ENCODE measurements at places on chromosomes 5 and 9.

- peak; percentile 23 for DNase-seq
Observed at GRCh38 chr5:140868721-140869554, at the start of gene PCDHA11. TSS of gene PCDHA11 (plus strand) at chr5:140868957. CDS start at chr5:140869104, 147 bp downstream.

DNA sequence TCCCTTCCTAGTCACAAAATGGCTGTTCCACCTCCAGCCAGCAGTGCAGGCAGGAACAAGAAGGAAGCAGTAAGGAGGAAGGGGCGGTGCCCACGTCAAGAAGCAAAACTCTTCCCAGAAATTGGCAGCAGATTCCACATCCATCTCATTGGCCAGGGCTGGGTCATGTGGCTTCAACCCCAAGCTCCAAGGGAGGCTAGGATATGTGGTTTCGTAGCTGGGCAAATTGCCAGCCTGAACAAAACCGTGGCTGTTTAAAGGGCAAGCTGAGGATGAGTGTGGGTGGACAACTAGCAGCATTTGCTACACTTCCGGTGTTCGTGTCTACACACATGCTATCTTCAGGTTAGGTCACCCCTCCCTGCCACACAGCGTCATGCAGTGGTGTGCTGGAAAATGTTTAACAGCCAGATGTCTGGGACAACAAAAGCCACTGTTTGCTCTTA, 92.1 kb upstream of the MAP1B start:
- DNase-seq, result peak; percentile 31

DNA sequence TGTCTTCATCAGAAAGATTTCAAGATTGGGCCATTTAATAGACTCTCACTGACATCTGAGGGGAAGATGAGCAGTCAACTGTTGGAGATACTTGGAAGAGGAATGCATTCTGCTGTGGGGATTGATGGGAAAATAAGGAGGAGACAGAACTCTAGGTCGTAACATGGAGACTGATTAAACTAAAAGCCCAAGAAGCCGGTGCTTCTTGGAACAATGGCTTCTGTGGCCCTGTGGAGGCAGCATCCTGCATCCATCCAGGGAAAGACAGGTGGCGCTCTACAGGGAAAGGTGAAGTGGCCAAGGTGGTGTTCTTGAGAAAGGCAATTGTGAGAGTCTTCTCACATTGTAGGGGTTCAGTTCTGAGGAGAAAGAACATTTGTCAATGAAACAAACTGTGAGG, 31.3 kb downstream of the ZFAND5 start:
- no peak for DNase-seq

- DNase-seq, result no peak
Observed at GRCh38 chr5:77841616-77842015, 65.5 kb upstream of the TBCA start.

DNA sequence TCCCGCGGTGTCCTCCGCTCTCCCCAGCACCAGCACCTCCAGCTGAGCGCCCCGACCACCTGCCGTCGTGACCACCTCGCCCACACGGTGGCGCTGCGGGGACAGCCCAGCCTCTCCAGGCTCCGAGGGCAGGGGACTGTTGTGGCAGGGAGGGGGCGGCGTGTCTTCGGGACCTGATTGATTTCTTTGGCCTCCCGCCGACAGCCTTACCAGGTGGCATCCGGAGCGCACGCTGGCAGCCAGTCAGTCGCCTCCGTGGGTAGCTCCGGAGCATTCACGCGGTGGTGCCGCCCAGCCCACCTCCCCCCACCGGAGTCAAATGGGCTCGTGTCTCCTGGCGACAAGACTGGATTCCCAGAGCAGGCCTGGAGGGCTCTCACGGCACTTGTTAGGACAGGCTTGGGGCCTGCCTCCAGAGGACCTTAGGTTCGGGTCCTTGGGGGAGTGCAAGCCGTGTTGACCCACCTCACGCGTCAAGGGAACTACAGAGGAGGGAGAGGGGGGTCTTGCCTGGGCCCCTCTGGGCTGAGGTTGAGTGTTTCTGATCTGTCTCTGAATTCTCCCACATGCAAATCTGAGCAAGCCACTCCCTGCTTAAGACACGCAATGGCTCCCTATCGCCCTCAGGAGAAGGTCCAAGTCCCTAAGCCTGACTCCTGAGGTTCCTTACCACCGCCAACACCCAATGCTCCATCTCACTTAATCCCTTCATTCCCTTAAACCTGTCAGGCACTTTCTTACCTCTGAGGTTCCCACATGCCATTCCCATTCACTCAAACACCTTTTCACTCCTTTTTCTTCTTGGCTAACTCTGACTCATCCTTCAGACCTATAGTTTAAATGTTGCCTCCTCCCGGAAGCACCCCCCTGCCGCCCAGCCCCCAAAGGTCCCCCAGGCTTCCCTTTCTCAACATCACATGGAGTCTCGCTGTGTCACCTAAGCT, 51.2 kb upstream of the GGTA1 start:
- peak; percentile 91 for DNase-seq

- DNase-seq, result peak; percentile 32
Observed at GRCh38 chr5:32475334-32476097, 31.0 kb upstream of the ZFR start.

DNA sequence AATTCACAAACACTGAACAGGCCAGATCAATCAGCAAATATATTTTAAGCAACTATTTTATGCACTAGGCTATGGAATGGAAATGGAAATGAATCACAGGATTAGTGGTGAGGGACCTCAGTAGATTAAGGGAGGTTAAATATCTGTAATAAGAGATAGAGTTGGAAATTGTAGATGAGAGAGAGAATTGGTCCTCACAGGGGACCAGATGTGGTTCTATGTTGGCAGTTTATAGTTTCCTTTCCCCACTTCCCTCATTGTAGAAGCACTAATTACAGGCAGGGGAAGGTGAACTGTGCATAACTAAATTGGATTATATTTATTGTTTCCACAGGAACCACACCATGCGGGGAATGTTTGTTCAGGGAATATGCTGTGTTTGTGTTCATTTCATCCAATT, 496.2 kb downstream of the ARHGEF28 start:
- no peak for DNase-seq

DNA sequence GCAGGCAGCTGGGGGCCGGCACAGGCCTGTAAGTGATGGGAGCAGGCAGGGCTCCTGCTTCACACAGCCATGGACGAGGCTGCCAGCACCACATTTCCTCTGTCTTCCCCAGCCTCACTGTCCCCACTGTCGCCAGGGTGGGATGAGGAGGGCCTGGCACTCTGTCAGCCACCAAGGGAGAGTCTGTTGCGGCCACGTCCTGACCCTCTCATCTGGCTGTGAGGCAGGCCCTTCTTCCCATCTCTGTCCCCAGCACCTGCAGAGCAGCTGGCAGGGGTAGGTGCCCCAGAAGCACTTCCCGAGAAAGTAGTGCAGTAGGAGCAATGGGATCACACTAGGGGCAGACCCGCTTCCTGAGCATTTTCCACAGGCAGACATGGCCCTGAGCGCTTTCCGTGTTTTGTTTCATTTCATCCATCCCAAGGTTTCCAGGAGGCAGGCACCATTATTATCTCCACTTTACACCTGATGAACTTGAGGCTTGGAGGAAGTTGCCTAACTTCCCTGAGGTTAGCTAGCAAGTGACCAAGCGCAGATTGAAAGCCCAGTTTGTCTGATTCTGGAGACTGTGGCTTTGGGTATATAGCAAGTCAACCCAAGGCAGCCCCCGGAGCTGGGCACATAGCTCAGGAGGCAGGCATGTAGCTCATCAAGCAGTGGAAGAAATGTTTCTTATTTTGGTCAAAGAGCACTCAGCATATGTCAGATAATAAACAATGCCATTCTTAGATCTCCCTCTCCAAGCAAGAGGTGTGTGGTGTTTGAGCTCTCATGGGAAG, 202.4 kb downstream of the DAB2IP start:
- no peak for DNase-seq

GRCh38 chr9:118439441-118439840, 735.2 kb downstream of the TLR4 start:
- DNase-seq, result no peak

GRCh38 chr5:78534905-78535200, 113.7 kb downstream of the LHFPL2 start:
- DNase-seq, result no peak

DNA sequence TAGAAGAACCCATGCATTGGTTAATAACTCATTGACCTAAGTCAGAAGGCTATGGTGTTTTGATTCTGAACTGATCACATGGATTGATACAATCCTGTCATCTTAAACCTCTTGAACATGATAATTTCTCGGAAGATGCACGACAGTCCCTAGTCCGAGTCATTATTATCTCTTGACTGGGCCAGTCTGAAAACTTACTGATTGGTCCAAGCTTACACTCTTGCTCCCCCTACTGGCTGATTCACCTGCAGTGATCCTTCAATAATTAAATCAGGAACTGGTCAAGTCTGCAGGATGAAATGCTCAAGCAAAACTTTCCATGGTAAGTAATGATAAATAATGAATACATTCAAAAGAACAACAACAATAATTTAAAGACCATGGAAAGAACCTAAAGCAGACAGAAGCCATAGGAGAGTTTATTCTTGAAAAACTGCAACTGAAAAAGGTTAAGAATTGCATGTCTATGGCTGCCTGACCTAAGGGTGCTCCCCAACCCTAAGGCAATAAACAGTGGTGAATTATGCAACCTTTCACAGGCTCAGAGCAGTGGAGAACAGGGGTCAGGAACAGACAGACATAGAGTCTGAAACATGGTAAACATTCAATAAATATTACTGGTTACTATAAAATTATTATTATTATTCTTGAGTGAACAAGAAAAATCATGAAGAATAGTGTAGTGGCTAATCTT, 79.3 kb downstream of the BRINP1 start:
- DNase-seq, result peak; percentile 81

DNA sequence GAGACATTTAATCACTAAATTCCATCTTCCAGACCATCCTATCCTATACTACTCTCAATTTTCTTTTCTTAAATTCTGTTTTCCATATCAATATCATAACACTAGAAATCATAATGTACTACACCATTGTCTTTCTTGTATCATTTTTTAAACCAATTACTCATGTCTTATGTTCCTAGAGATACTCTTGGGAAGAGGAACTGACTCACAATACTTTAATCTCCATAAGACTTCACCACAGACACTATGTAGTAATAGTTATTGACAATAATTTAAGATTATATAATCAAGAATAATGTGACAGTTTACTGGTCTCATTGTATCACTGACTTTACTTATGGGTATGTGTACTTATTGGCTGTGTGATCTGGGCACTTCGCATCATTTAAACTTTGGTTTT, 43.8 kb downstream of the PCDHGC5 start:
- no peak for DNase-seq

- DNase-seq, result peak; percentile 60
Observed at GRCh38 chr5:53167836-53168235, 58.3 kb upstream of the MOCS2 start.

DNA sequence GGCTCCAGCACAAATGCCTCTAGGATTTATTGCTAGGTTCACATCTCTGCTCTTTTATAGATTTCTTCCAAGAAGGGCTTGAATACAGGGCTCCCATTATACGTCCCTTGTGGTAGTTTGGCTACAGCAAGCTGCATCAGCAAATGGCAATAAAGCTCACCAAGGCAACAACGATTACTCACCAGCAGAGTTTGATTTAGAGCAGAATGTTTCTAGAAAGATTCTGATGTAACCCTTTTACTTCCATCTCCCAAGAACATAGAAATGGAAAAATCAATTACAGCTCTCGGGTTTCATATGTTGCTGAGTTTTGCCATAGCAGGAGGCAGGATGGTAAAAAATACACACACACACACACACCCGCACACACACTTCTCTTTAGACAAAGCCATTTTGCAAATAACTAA, 124.2 kb upstream of the TNPO1 start:
- DNase-seq, result peak; percentile 48

- no peak for DNase-seq
Observed at GRCh38 chr5:63211448-63212132, 633.0 kb downstream of the LRRC70 start.

DNA sequence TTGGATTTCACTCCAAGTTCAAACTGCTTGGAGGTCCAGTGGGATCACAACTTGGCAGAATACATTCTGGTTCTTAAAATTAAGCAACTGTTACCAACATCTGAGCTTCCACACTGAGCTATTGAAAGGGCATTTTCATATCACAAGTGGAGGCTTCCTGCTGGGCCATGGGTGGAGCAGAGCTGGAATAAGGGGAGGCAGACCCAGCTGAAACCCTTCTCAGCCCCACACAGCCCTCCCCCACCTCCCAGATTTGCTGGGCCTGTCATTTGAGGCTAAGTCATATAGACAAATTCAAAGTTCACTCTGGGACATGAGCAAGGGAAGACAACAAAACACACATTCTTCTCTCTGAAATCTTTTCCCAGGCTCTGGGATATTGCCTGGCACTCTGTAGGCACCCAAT, 79.9 kb downstream of the ACTL7B start:
- peak; percentile 82 for DNase-seq

DNA sequence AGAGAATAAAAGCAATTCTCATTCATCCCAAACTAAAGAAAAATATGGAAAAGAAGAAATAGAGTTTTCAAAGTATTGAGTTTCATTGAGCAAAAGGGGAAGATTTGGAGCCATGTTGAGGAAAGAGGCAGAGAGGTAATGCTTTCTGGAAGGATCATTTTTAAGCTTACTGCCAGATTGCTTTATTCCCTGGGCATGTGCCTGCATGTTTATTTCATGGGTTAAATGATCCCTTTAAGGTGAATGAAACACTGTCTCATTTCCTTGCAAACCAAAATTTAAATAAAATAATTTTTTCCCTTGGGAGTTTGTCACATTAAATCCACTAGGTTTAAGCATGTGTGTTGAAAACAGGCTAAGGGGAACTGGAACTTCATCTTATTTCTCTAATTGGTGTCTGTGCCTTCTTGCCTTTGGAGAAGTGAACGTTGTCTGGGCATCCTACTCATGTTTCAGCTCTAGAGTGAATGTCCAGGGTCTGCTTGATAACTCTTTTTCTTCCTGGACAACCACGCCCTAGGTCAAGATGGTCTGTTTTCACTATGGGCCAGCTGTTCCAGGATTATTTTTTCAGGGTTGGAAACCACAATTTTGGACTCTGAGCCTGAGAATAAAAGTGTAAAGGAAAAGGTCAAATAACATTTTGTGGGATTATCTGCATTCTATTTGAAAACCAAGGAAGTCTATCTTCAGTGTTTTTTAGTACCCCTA, 114.1 kb upstream of the ELL2 start:
- DNase-seq, result no peak

- no peak for DNase-seq
Observed at GRCh38 chr5:83204651-83205050, 127.3 kb downstream of the XRCC4 start.

- no peak for DNase-seq
Observed at GRCh38 chr5:41482715-41483114, 27.7 kb downstream of the PLCXD3 start.

DNA sequence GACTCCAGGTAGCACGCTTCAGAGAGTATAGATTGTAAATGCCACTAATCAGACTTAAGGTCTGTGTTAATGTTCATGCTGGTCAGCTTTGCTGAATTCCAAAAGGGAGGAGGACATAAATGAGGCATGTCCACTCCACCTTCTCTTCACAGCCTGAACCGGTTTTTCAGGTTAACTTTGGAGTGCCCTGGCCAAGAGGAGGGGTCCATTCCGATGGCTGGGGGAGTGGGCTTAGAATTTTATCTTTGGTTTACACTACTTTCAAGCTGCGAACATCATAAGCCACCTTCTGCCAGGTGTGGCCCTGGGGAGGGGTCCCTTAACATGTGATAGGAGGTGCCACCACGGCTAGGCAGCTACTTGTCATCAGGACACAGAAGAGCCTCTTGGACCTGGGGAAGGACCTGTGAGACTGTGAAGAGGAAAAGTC, 24.2 kb downstream of the ABO start:
- no peak for DNase-seq

Measured in tongue (tissue), 3 donors.